MV-4-11 (cell line): ENCODE measurements at places on chromosomes 1 and 21.
A peak's percentile ranks its signal among the peaks of the same experiment; 100 is the strongest.

DNA sequence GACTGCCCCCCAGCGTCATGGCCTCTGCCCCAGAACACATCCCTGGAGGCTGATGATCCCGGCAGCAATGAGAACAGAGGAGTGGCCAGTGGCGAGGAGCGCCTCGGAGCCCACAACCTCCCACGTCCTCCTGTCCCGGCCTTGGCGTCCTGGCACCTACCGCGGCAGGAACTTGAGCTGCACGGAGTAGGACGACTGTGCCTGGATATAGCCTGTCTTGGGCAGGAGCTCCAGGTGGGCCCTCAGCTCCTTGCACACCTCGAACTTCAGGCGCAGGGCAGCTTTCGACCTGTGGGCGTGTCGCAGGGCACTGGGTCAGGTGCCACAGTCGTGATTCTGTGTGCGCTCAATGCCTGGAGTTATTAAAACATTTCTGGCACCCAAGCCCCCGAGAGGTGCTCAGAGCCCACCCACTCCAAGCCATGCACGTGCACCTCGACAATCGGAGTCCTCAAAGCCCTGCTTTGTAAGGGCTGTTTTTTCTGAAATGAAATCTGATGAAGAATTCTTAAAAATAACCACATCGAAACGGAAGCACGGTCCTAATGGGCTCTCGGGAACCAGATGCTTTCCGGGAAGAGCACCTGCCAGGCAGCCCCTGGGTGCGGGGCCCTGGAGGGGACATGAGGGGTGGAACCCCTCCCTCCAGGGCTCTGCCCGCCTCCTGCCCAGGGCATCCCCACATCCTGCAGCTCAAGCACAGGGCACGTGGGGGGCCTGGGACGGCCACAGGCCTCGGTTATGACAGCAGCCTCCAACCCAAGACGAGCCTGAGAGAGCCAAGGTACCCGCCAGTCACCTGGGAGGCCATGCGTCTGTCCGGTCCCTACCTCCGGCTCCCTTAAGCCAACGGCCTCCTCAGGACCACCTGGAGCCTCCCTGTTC is 23.0 kb upstream of the TMEM52 start:
- no peak for DNase-seq

DNA sequence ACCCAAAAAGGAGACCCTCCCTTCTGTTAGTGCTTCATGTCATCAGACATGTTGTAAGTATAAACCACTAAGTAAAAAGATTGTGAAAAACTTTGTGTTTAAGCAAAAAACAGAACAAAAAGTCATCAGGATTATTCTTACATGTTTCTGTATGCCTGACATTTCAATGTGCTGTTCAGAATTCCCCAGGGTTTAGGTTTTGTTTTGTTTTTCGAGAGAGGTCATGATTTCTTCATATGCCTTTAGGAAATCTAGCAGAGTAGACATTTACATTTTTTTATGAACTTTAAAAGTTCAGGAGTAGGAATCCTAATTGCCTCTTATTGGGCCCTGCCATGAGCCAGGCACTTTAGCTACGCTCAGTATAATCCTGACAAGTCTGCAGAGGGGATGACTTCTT is 85.3 kb downstream of the VPS13D start:
- DNase-seq = peak; percentile 52

GRCh38 chr1:147618077-147618569 is 52.2 kb downstream of the ACP6 start:
- DNase-seq = no peak

- no peak for DNase-seq
These were observed 1.6 kb upstream of the LAMC1 start for GRCh38 chr1:183021405-183022201.

GRCh38 chr1:81803431-81804110 is 2.8 kb downstream of the ADGRL2 start:
- DNase-seq = no peak

- DNase-seq = peak; percentile 90
These were observed 382 bp upstream of the RASAL2 start for GRCh38 chr1:178093494-178093950.

DNA sequence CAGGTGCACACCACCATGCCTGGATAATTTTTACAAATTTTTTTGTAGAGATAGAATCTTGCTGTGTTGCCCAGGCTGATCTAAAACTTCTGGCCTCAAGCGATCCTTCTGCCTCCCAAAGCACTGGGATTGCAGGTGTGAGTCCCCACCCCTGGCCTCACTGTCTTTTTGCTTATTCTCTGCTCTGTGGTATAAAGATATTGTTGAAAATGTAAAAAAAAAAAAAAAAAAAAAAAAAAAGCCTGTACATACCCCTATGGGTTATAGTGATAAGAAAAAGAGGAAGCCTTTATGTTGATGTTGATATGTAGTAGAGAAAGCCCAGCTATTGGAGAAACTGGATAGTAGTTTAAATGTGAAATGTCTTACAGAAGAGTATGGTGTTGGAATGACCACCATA is 125.8 kb downstream of the XPR1 start:
- no peak for DNase-seq

DNA sequence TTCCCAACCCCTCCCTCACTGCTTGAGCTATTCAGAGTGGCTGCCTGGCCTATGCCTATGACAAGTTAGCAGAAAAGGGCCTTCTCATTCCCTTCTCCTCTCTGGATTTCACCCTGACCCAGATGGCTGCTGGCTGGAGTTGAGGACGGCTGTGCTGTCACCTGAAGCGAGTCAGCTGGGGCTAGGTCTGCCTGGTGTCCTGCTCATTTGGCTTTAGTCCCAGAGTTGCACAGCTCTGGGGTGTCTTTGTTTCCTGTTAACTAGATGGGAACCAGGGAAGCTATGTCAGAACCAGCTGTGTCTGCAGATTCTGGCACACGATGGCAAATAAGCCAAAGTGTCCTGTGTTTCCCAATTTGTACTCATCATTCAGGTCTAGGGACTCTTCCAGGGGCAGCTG is 52.9 kb downstream of the CNIH3 start:
- no peak for DNase-seq

DNA sequence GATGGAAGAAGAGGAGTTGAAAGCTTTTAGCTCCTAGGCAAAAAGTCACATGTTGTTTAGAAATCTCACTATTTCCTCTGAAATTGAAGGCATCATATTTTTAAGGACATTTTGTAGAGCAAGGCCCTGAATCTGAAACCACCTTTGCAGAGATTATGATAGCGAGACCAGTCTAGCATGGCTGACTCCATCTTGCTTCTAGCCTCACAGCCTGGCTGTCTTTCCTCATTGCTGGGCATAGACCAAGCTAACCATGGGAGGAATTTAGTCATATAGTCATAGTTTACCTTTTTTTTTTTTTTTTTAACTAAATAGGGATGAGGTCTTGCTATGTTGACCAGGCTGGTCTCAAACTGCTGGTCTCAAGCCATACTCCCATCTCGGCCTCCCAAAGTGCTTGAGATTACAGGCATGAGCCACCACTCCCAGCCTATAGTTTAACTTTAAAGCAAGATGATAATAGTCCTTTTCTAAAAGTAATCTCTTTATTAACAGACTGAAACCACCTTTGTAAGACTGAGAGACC is 42.2 kb upstream of the ZNF326 start:
- DNase-seq = no peak

DNA sequence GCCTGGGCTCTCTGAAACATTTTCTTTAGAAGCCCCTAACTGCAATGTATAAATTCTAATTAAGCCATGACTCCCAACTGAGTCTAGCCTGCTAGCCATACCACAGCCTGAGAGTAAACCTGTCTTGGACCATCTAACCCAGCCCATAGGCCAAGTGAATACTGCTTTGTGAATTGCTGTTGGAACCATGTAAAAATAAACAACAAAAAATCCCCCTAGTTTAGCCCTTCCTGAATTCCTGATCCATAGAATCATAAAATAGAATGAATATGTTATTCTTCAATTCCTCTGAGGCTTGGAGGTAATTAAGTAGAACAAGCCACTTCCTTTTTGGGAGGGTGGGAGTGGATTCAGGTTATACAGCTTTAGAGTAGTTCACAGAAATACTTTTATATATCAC is 1496.4 kb downstream of the MRPL39 start:
- DNase-seq = no peak

GRCh38 chr1:62391369-62391971 is 45.4 kb upstream of the USP1 start:
- peak; percentile 9 for DNase-seq

- no peak for DNase-seq
These were observed 144.5 kb upstream of the TMEM51 start for GRCh38 chr1:15008783-15009729.

- DNase-seq = no peak
These were observed 13.6 kb upstream of the GPR137B start for GRCh38 chr1:236128646-236129178.

GRCh38 chr1:226371027-226371694 is 36.7 kb downstream of the PARP1 start:
- no peak for DNase-seq

DNA sequence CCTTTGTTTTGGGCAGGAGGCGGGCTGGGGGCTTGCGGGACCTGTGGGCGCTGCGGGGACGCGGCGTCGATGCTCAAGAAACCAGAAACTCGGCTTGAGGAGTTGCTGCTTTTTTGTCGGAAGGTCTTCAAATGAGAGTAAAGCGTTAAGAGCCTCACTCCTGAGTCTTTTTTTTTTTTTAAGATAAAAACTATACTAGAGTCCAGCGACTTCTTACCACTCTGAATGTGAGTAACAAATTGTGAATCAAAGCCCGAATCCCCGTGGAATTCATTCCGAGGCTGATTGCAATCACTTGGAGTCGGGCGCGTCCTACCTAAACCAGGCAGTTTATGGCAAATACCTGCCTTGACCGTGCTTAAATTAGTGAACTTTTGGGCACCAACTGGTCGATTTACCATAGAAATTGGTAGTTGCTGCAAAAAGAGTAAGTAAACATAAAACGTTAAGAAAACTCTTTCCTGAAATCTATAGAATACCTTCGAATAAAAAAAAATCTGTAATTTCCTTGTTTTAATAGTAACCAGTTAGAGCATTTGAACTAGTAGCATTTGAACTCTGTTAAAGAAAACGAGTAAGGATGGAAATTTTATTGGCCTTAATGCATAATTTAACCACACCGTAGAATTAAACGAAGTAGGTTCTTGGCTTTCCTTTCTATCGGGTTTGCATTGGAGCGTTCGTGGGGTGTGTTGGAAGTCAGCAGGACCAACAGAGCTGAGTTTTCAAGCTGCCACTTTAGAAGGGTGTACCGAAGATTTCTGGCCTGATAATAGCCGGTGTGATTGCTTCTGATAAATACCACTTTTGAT is 769 bp downstream of the GPSM2 start:
- DNase-seq = no peak

GRCh38 chr21:35737899-35738346 is 322.4 kb downstream of the SETD4 start:
- DNase-seq = peak; percentile 99

DNA sequence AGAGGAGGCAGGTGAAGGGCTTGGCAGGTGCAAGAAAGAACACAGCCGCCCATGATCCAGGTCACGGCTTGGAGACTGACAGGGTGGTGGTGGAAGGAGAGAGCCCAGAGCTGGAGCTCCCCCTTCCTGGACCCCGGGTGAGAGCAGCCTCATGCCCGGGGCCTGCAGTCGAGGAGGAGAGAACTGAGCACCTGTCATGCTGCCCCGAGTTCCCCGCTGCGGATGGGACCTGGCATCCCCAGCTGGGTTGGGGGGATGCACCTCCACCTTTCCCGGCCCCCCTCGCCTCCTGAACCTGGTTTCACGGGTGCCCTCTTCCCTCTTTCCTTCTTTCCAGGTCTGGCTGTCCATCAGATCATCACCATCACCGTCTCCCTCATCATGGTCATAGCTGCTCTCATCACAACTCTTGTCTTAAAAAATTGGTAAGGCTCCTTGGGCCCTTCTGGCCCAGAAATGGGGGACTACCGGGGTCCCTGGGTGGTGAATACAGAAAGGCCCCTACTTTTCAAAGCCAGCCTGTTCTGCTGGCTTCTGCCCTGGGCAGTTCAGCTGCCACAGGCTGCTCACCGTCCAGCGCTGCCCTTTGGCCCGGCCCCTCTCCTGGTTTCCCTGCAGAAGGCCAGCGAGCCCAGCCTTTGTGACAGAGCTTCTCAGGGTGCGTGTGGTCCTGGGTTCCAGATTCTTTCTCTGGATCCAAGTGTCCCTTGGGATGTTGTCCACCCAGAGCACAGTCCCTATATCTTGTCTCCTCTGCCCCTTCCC is 115.3 kb downstream of the AJAP1 start:
- DNase-seq = no peak

DNA sequence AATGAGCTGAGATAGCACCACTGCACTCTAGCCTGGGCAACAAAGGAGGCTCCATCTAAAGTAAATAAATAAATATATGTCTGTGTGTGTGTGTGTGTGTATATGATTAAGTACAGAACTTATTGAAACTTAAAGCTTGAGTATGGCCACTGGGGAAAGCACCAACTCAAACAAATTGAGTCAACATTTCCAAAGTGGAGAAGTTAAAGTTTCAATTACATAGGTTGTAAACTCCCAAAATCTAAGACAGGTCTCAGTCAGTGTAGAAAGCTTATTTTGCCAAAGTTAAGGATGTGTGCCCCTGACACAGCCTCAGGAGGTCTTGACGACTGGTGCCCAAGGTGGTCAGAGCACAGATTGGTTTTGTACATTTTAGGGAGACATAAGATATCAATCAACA is 458.9 kb upstream of the RGS18 start:
- DNase-seq = no peak

DNA sequence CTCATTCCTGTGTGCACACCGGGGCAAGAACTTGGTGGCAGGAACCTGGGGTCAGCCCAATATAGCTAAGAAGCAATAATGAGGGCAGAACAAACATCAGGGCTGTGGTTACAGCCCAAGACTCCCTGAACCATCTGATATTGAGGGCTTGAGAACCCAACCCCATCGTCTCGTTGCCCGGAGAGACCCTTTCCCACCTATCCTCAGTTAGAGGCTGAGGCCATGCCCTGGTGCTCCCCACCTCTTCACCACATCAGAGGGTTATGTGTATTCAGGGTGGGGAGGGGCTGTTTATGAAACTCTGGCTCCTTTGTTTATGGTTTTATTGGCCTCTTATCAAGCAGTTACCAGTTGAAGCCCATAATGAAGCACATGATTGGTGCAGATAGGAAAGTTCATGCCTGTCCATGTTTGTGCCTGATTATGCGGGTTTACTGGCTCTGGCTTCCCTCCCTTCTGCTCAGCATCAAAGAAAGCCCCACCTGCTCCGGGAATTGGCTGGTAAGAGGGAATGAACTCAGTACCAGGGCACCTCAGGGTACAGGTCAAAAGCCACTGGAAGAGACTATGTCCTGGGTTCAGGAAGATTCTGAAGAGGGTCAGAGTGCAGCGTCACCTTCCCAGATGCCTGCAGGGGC is 14.5 kb downstream of the NUAK2 start:
- DNase-seq = no peak
